ENCODE measurements at places on chromosomes 1 and 21.

DNA sequence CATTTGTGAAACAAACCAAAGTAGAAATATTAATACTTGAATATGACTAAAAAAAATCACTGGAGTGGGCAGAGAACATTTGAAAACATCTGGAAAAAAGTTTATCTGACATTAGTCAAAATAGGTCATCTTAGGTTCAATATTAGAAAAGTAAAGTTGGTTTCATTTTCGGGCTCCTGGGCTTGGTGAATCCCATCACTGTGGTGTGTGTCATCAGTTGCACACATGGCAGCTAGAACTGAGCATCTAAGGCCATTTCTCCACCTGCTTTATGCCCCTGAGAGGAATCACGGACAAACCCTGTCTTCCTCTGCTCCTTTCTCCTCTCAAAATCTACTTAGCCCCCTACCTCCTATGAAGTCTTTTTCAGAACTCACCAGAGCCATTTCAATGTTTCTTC, 5.4 kb downstream of the HSD11B1 start:
- DNase-seq, result no peak

- DNase-seq, result no peak
These were observed 924 bp upstream of the CAMSAP2 start for GRCh38 chr1:200737647-200738291.

DNA sequence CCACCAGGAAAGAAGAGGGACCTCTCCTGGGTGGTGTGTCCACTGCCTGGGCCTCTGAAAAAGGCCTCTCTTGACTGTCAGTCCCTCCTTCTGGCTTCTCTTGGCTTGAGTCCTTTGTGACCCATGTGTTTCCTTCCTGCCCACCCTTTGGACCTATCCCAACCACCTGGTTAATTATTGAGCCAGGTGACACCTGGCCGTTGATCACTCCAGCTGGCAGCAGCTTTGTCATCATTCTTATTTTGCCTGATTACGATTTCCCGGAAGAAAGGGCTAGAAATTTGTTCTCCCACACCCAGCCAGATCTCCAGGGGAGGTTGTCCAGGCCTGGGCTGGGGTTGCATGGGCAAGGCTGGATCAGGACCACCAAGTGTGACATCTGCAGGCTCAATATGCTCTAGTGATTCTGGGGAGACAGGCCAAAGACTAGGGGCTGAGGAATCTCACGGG, 24.8 kb downstream of the CSF1 start:
- no peak for DNase-seq

- no peak for DNase-seq
These were observed 3.0 kb downstream of the CAMSAP2 start for GRCh38 chr1:200741551-200742207.
